ENCODE measurements at places on chromosomes 7 and 10. TPM values are rescaled to one million over a fixed set of nuclear protein-coding genes. Genes with fewer than 3 reads are reported as not detected.

DNA sequence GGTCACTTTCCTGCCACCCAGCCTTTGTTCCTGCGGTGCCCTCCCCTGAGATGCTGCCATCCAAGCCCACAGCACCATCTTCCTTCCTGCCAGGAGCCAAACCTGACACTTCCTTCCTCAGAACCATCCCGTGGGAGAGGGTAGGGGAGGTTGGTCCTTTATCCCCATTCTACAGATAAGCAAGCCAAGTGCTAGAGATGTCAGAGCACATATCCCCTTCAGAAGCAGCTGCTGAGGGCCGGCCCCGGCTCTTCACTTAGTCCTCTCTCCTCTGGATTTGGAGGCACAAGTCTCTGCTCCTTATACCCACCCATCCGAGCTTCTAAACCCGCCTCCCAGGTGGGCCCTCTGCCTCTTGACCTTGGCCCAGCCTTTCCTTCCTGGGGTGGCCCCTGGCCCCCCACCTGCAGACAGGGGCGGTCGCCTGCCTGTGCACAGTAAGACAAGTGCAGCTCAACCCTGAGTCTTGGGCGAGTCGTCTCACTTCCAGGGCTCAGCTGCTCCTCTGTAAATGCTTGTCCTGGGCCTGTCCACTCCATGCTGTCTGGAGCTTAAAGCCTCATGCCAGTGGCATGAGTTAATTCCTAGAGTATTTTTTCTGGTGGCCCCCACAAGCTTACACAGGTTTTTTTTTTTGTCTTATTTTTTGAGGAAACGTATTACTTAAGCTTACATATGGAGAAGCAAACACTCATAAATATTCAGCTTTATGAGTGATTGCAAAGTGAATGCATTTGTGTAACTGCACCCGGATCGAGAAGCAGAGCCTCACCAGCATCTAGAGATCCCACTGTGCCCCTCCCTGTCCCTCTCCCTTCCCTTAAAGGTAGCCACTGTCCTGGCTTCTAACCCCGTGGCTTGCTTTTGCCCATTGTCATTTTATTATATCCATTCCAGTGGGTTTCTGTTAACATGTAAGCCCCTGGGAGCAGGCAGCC, 125.1 kb downstream of the CDH23 start:
- DNase-seq = no peak

GRCh38 chr7:127828843-127829500, 177.0 kb downstream of the SND1 start:
- DNase-seq = no peak

- no peak for DNase-seq
Observed at GRCh38 chr10:60433684-60434083, 44.0 kb upstream of the ANK3 start.

DNA sequence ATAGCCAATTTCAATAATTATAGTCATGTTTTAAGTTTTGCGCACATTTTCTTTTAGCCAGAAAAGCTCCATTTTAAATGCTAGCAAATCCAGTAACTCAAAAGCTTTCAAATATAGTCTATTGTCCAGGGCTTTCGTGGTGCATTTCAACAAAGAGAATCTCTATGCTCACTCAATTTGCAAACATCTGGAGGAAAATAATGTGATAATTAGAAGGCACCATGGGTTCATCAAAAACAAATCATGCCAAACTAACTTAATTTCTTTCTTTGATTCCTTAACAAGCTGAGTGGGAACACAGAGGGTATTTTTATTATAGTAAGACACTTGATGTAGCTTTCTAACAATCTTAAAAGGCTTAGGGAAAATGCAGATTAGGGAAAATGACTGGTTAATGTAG, 179.8 kb downstream of the NXPH1 start:
- DNase-seq = no peak

DNA sequence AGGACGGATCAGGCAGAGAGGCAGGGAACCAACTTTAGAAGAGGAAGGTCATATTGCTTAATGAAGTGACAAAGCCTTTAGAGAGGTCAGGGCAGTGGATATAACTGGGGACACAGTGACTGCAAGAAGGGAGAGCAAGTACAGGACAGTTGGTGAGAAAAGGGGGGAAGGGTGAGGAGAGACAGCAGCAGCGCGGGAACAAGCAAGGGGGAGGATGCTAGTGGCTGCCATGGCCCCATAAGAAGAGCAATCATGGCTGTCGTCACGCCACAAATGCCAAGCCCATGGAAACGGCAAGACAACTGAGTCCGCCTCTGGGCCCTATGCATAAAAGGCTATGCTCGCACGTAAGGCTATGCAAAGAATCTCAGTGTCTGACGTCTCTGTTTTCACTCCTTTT, 9.1 kb downstream of the ZNF3 start:
- DNase-seq = no peak

GRCh38 chr10:130012129-130012528, 48.1 kb upstream of the EBF3 start:
- DNase-seq = no peak

DNA sequence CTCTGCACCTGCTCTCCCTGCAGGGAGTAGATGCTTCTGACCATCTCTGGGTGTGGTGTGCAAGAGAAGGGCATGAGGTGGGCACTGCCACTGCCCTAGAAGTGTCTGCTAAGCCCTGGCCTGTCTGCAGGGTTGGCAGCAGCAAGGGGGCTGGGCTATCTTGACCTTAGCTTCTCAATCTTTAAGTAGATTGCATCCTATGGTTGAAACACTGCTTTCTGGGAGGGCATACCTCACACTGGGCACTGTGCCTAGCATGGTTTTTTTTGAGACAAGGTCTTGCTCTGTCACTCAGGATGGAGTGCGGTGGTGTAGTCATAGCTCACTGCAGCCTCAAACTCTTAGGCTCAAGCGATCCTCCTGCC, 54.9 kb downstream of the CLIP2 start:
- peak; percentile 64 for DNase-seq

DNA sequence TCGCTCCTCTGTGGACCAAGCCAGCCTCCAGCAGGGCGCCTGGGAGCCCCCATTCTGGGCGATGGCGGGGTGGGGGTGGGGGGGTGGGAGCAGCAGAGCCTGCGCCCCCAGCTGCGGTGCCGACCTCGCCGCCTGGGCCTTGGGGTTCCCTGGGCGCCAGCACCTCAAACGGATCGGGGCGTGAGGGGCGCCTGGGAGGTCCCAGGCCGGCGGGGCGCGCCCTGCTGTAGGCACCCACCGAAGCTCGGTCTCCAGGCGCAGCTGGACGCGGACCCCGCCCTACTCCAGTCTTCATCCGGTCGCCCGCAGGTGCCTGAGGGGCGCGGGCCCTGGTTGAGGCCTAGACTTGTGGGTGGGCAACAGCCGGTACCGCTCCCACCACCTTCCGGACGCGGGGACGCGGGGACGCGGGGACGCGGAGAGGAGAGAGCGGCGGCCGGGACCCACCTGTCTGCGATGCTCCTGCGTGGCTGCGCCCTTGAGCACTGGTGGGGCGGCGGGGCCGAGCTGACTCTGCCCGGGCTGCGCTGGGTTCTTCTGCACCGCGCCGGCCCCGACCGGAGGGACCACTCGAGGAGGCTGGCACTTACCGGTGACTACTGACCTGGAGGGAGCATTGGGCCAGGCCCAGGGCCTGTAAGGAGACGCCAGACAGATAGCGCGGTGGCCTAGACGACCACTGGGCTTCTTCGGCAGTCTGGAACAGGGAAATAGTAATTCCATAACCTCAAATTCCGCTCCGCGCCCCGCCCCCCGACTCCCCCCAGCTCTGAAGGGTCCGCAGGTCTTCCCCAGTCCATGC, 5.5 kb upstream of the KCP start:
- DNase-seq = no peak

GRCh38 chr7:25854608-25855497, 297.1 kb upstream of the NFE2L3 start:
- DNase-seq = peak; percentile 93

DNA sequence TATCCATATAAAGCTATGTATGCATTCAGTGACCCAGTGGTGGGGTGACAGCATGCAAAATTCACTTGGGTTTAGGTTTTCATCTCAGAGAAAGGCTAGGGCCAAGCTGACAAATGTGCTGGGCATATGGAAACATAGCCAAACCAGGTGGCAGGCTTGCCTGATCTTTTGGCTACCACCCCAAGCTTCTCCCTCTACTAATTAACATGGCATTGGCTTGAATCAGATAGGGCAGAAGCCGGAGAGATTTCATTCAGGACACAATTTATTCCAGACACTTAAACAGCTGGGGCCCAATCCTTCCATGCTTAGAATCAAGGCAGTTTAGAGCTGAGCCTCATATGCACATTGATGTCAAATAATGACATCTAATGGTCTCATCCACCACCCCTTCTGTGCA, 95.5 kb upstream of the AGK start:
- DNase-seq = no peak

GRCh38 chr7:73623798-73624668, at the start of gene MLXIPL:
Gene MLXIPL (minus strand): TSS chr7:73624522. CDS start chr7:73624492, 30 bp downstream.
- peak; percentile 70 for DNase-seq

GRCh38 chr7:51123322-51124019, 193.1 kb downstream of the COBL start:
- peak; percentile 99 for DNase-seq

DNA sequence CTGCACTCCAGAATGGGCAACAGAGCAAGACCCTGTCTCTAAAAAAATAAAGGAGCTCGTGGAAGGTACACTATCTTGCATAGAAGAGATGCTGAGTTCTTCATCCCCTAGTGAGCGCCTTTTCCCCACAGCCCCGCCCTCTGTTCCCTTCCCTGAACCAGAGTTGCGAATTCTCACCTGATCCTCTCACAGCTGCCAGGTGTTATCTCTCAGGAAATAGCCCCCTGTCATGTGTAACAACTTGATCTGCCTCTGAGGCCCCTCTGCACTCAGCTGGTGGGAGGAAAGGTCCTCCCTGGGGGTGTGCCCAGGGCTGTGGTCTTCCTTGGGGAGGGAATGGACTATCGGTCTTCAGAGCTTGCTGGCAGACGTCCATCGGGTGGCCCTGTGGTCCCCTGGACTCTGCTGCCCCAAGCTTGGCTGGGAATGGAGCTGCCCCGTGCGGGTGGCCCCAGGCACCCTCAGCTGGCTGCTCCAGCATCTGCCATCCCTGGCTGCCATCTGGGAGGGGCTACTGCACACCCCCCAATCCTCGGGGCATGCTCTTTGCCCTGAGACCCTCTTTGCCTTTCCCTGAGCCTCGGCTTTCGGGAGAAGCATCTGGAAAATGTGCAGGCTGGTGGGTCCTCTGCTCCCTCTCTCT, 21.7 kb upstream of the BNIP3 start:
- no peak for DNase-seq

DNA sequence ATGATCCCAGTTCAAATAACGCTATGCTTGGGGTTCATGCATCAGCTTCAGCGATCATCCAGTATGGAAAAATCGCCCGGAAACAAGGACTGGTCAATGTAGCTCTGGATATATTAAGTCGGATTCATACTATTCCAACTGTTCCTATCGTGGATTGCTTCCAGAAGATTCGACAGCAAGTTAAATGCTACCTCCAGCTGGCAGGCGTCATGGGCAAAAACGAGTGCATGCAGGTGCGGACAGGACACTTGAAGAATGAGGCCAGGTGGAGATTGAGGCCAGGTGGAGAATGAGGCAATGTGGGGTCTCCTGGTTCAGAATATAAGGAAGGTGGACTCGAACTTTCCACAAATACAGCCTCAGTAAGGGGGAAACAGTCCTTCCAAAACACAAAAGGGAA, 105.8 kb downstream of the TRRAP start:
- DNase-seq = no peak

- DNase-seq = no peak
Observed at GRCh38 chr10:58070956-58071355, 196.7 kb downstream of the IPMK start.

GRCh38 chr10:125886914-125887512, 5.9 kb upstream of the DHX32 start:
- DNase-seq = no peak

GRCh38 chr7:26307226-26307625, 15.6 kb downstream of the SNX10 start:
- DNase-seq = peak; percentile 65

DNA sequence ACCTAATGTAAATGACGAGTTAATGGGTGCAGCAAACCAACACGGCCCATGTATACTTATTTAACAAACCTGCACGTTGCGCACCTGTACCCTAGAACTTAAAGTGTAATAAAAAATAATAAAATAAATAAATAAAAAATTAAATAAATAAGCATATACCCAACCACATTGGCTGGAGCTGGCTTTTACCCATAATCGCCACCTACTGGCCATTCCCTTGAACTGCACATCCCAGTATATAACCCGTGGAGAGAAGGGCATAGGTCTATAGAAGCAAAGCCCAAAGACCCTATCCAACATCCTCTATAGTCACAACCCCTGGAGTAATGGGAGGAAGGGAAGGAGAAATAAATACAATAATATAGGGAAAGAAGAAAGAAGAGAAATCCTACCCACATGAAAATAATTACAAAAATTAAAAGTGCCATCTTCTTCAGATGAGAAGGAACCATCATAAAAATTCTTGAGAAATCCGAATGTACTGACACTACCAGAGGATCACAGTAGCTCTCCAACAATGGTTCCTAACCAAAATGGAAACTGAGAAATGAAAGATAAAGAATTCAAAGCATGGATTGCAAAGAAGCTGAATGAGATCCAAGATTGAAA, 65.6 kb downstream of the TWIST1 start:
- peak; percentile 32 for DNase-seq

- no peak for DNase-seq
Observed at GRCh38 chr7:120615703-120616102, 242.2 kb downstream of the TSPAN12 start.

- no peak for DNase-seq
Observed at GRCh38 chr7:90706072-90706716, 110.1 kb downstream of the CDK14 start.

DNA sequence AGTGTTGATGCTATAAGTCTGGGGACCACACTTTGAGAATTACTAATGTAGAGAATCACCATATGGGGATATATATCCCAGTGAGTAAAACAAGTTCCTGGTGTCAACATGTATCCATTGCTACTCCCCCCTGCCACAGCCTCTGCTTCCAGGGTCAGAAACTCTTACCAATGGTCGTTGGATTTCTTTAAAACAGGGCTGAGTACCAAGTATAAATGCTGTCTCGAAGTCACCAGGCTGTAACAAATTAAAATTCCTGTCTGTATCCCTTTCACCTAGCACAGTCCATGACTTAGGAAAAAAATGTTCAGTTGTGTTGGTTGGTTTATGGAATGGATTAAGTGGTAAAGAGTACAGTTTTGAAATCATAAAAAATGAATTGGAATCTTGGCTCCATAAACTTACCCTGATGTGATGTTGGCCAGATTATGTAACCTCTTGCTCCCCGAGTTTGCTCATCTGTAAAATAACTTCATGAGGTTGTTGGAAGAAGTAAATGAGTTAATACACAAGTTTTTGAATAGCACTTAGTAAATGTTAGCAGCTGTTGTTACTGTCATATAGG, 364.0 kb upstream of the LRGUK start:
- DNase-seq = no peak

DNA sequence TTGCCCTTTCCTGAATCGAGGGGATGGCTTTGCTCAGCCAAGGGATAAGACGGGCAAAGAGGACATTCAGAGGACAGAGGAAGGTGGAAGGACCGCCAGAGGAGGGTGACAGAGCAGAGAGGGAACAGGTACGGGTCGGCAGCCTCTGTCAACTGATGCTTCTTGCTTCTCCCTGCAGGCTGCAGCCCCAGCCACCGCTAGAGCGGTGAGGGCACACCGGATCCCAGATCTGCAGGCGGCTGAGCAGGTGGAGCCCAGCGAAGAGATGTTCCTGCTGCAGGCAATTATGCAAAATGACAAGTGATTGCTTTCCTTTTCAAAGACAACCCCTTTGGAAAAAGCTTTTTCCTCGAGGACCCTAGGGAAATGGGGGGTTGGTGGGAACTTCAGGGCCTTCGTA, 181.9 kb upstream of the ANKRD30A start:
- DNase-seq = no peak

Gene PHYH
- total RNA-seq = 16.5 TPM

Gene PTPN20
- total RNA-seq = 19.1 TPM

Gene OTUD1
- total RNA-seq = 21.4 TPM

Gene AZGP1
- total RNA-seq = not detected

Gene DIP2C
- 1.1 TPM for total RNA-seq

Gene CLIP2
- 37.9 TPM for total RNA-seq

Measured in PC-9 (cell line).